T1000 (cell line): ENCODE measurements at places on chromosomes 7 and 10.

DNA sequence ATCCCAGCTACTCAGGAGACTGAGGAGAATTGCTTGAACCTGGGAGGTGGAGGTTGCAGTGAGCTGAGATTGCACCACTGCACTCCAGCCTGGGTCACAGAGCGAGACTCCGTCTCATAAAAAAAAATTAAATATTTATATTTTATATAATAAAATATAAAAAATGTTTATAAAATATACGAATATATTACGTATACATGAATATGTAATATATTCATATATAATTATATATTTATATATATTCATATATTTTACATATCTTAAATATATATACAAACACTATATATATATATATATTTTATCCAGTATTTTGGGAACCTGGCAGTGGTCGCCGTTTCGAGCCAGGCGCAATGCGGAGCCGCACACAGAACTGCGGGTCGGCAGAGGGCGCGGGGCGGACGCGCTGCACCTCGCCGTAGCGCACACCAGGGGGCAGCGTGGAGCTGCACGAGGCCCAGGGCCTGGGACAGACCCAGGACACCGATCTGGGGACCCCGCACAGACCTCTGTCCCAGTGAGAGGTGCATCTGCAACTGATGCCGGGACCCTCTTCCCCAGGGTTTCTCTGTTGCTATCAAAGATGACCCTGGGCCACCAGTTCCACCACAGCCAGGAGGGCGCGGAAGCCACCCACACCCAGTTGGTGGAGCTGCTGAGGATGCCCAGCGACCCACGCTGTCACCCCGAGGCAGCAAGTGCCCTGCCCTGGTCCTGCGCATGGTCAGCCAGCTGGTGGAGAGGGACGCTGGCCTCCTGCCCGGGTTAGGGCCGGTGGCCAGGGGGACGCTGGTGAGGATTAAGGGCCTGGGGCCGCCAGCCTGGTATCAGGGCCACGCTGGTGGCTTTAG is 22.7 kb downstream of the AP5Z1 start:
- no peak for DNase-seq

DNA sequence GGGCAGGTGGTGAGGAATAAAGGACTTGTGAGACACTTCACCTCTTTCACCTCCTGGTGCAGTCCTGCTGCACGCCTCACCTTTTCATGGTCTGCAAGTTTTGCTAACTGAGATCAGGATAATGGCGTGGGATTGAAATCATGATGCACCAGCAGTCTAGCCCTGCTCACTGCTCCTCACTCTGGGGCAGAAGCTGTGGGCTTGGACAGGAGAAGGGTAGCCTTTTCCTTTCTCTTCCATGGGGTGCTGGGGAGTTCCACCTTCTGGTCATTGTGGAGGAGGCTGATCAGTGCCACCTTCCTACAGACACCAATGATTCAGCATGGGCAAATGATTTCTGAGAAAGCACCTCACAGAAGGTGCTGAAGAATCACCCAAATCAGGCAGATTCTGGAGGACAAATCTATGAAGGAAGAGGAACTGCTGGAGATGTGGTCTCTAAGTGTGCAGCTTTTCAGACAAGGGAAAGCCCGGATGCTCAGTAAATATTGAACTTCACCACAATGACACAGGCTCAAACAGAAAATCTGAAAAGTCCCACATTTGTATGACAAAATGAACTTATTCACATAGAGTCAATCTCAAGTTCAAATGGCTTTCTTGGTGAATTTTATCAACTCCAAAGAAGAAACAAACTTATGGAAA is 19.7 kb downstream of the MBL2 start:
- DNase-seq = no peak

GRCh38 chr7:127771707-127772106 is 119.7 kb downstream of the SND1 start:
- no peak for DNase-seq

- DNase-seq = no peak
Measured at GRCh38 chr10:89274928-89275327, 23.4 kb upstream of the LIPA start.

- no peak for DNase-seq
Measured at GRCh38 chr10:65010845-65011244, 1489.6 kb downstream of the REEP3 start.

GRCh38 chr10:75140246-75140645 is 28.8 kb downstream of the SAMD8 start:
- no peak for DNase-seq

GRCh38 chr7:96982586-96982985 is 22.8 kb upstream of the DLX6 start:
- no peak for DNase-seq

DNA sequence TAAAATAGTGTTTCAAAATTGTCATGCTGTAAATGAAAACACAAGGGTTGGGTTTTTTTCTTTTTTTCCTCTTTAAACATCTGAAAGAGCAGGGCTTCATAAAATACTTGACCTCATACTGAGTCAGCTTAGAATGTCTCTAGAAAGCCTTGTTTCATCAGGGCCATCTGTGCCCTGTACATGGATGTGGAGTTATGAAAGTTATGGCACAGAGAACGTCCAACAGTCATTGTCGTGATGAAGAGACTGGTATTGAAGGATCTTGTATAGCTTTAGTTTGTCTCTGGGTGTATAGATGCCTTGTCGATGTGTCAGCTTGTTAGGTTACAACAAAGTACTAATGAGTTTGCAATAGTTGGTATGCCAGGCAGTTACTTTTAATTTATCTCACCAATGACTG is 127.3 kb downstream of the FAM204A start:
- no peak for DNase-seq

DNA sequence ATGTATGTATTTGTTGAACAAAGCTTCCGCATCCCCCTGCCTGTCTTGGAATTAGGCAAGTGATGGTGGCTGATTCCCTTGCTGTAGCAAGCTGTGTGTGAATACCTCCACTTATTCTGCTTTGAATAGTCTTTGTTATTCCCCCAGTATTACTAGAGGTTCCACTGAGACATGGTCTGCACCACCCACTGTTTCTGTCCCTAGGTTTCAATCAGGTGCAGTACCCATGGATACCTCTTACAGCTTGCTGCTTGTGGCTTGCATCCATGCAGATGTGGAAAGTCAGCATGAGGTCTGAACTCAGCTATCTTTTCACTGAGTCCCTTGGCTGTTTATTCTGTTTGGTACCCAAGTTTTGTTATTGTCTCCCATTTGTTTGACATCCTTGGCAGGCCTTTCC is 447.4 kb downstream of the GRM8 start:
- DNase-seq = no peak

DNA sequence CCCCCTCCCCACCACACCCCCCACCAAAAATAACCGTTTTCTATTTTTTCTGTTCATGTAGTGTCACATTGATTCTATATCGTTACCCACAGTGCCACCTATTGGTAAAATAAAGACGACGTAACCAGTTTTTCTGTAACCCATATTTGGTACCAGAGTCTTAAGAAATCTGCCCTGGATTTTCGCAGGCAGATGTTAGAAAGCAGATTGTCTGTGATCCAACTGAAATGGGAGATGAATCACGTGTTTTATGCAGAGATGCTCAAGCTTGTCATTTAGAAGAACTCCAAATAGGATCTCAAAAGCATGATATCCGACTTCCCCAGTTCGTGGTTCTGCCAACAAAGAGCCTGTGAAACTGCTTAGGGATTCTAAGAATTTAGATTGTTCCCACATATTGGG is 261.1 kb upstream of the CSTF2T start:
- DNase-seq = no peak

- DNase-seq = no peak
Measured at GRCh38 chr7:55387062-55387965, 22.2 kb downstream of the LANCL2 start.

DNA sequence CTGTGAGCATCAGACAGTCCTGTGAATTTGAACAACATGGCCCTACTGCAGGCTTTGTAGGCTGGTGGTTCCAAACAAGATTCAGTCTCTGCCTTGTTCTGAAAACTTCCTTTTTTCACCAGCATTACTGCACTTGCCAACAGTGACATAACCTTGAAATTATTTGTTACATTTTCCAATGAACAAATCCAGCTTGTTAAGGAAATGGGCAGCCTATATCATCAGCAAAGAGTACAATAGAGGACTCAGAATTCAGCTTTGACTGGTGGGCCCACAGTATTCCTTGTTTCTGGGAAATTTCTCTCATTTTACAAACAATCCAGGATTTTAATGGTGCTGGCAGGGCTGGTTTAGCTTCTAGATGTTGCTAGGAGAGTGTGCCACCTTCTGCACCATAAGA is 703.7 kb upstream of the FZD8 start:
- no peak for DNase-seq

DNA sequence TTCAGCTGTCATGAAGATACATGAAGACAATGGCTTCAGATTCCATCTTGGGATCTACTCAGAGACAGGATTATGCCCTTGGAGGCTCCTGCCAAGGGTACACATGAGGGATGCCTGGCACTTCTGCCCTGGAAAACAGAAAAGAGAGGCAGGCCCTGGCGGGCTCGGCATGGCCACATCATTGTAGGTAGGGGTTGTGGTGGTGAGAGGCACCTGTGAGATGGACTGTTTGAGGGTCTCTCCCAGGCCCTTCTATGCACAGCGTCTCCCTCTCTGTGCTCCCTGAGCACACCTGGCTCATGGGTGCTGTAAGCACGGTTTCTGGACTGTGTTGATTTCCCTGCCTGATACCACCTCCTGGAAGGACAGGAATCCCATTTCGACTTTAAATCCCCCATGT is 304.3 kb downstream of the GLRX3 start:
- no peak for DNase-seq

DNA sequence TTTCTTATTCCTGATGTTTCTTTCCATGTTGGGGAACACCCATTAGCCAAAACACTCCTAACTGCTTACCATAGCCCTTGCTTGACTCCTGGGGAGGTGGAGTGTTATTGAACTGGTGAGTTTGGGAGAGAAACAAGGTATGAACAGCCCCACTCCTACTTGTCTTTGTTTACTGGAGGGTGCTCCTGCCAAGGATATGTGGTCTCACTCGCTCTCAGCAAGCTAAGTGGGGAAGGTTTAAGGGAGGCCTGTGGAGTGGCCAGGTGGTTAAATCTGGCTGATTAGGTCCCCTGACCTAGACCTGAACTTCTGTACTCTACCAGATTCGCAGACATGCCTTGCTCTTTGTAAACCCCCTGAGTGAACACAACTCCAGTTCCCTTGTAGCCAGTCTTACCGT is 300.1 kb downstream of the PTEN start:
- no peak for DNase-seq

DNA sequence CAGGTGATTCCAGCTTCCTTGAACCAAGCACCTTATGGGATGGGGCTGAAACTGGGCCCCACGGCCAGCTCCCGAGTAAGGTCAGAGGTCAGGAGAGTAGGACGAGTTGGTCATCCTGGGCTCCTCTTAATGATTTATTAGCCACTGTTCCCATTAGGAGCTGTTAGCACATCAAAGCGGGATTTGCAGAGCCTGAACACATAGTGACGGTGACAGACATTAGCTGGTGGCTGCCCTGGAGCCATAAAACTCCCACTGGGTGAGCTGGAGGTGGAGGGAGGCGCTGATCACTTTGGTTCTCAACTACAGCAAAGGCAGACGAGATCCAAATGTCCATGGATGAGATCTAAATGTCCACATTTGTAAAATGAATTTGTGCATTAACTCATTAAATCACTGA is 48.1 kb downstream of the COL13A1 start:
- no peak for DNase-seq

GRCh38 chr7:380139-380485 is 90.1 kb downstream of the FOXL3 start:
- no peak for DNase-seq

- no peak for DNase-seq
Measured at GRCh38 chr10:14312014-14312413, 18.7 kb downstream of the FRMD4A start.

GRCh38 chr10:23191764-23192711 is at the start of gene PTF1A:
Gene PTF1A (plus strand): TSS chr10:23192312. CDS start chr10:23192531, 219 bp downstream.
- no peak for DNase-seq

GRCh38 chr7:48088559-48089045 is 463 bp upstream of the UPP1 start:
- DNase-seq = peak; percentile 93

GRCh38 chr7:87316097-87316700 is 29.3 kb upstream of the CROT start:
- DNase-seq = no peak

DNA sequence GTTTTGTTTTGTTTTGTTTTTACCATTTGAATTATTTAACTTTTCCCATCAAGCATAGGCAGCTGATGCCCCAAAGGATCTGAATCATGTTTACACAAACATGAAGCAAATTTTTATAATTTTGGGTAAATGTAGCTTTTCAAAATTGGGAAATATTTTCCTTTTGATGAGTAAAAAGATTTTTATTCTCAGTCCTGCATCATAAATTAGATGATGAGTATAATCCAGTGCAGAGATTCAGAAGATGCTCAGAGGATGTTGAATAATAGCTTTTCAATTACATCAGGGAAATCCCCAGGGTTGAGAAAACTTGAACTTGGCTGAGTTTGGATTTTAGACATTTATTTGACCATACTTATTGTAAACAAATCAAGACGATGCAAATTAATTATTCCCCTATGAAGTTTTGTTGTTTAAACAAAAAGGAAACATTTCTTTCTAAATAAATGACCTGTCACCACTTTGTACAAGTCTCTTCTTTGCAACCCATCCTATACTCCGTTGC is 121.7 kb downstream of the FAM204A start:
- DNase-seq = no peak

- no peak for DNase-seq
Measured at GRCh38 chr7:151246102-151246850, 2.2 kb downstream of the SMARCD3 start.

DNA sequence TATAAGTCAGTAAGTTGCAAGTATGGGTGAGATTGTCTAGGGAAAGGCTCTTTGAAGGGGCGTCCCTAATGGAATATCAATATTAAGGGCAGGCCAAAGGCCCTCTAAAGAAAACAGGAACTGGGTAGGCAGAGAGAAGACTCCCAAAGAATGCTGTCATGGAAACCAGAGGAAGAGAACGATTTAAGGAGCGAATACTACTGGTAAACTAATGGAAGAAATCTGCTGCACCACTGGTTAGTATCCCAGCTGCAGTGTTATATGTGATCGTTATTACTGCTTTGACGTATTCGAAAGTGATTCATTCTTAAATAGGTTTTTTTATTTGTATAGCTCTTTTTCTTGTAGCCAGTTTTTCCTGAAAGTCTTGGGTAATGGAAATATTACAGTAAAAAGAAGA is 1.3 kb downstream of the CASP2 start:
- no peak for DNase-seq

DNA sequence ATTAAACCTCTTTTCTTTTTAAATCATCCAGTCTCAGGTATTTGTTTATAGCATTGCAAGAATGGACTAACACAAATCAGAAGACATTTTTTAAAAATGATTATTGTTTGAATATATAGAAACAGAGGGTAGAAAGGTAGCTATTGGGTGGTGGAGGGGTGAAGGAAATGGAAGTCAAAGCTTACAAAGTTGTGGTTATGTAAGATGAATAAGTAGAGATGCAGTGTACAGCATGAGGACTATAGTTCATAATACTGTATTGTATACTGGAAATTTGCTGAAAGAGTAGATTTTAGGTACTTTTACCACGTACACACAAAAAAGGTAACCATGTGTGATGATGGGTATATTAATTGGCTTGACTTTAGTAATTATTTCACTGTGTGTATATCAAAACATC is 144.0 kb upstream of the FAM3C start:
- DNase-seq = no peak
